ENCODE measurements at places on chromosomes 5 and 9. TPM values are rescaled to one million over a fixed set of nuclear protein-coding genes. Genes with fewer than 3 reads are reported as not detected.

The PCDHGA3 gene
- 0.40 TPM for total RNA-seq

The NTNG2 gene
- 9.1 TPM for total RNA-seq

The ARL10 gene
- 0.53 TPM for total RNA-seq

The PALM2AKAP2 gene
- not detected for total RNA-seq

The PTGR1 gene
- 948 TPM for total RNA-seq

The NEURL1B gene
- total RNA-seq = 97.2 TPM

DNA sequence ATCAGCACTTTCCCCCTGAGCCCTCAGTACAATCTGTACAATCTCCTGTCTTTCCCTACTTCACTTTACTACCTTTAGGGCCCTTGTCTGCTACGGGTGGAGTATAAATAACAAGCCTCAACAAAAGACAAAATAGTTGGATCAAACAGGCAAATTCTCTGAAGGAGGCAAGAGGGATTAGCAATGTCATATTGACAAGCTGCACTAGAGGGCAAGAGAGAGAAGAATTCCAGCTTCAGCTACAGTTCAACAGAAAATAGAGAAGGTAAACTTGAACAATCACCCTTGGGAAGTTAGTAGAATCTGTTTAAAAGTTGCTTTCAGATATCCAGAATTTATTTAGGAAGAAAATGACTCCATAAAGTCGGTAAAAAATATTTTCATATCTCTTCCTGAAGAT, 68.4 kb upstream of the IZUMO3 start:
- DNase-seq = no peak

GRCh38 chr9:106622164-106622487, 240.8 kb upstream of the ZNF462 start:
- no peak for DNase-seq

- no peak for DNase-seq
These were observed 6.8 kb downstream of the TTC39B start for GRCh38 chr9:15300218-15300617.

DNA sequence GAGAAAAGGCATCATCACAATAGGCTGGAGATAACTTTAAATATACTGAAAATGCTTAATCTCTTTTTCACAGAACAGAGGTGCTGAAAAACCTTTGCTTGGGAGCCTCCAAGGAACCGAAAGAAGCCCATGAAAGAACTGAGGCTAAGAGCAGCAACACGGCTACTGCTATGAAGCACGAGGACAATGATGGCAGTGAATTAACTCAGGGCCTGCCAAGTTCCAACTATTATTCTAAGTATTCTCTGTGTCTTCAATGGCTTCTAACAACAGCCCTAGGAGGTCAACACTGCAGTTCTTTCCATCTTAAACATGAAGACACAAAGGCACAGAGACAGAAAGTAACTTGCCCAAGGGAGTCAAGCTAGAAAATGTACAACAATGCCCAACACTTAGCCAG, 293.0 kb upstream of the DAP start:
- no peak for DNase-seq

Measured in Peyer's patch (tissue), 4 donors.